ENCODE measurements at places on chromosomes 7 and 10.

DNA sequence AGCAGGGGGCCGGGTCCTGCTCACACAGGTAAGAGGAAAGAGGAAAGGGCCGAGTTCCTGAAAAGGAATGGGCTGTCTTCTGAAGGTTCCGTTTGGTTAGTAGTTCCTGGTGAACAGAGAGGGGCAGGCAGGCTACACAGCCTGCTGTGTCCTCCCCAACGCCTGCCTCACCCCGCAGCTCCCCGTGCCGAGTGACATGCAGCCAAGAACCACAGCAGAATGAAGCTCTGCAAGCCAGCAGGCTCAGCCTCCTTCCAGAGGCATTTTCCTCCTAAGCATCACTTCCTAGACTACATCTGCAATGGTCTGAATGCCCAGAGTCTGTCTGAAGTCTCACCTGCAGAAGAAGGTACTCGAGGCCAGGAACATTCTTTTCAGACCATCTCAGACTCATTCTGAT, 202.4 kb upstream of the TCERG1L start:
- DNase-seq = no peak

GRCh38 chr7:80583901-80584300, 54.5 kb upstream of the CD36 start:
- no peak for DNase-seq

DNA sequence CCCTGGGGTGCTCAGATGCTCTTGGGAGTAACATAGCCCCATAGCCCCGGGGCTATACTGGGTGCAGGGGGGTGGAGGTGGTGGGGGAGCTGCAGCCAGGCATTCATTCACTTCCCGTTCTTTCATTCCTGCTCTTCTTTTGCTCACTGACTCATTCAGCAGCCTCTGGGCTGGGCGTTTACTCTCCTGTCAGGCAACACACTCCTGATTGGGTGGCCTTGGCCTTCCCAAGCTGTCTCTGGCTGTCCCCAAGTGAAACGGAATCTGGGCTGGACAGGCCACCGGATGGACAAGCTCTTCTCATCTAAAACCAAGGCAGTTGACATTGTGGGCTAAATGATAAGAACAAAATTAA, 34.6 kb downstream of the CHST3 start:
- DNase-seq = no peak

DNA sequence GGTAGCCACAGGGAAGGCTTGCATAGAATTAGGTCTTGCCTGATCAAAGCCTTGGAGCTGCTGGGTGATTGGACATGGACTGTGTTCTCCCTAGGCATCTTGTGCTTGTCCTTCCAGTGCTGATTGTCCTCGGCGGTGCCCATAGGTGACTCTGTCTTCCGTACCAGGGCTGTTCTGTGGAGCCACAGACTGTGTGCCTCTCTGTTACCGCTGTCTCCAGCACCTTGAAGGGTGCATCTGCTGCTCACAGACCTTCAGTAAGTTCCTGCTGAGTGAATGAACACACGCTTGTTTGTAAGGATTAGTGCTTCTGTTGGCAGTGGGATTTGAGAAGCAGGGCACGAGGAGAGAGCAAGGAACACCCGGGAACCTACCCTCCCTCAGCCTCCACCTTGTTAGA, 116.7 kb downstream of the CELF2 start:
- DNase-seq = no peak

DNA sequence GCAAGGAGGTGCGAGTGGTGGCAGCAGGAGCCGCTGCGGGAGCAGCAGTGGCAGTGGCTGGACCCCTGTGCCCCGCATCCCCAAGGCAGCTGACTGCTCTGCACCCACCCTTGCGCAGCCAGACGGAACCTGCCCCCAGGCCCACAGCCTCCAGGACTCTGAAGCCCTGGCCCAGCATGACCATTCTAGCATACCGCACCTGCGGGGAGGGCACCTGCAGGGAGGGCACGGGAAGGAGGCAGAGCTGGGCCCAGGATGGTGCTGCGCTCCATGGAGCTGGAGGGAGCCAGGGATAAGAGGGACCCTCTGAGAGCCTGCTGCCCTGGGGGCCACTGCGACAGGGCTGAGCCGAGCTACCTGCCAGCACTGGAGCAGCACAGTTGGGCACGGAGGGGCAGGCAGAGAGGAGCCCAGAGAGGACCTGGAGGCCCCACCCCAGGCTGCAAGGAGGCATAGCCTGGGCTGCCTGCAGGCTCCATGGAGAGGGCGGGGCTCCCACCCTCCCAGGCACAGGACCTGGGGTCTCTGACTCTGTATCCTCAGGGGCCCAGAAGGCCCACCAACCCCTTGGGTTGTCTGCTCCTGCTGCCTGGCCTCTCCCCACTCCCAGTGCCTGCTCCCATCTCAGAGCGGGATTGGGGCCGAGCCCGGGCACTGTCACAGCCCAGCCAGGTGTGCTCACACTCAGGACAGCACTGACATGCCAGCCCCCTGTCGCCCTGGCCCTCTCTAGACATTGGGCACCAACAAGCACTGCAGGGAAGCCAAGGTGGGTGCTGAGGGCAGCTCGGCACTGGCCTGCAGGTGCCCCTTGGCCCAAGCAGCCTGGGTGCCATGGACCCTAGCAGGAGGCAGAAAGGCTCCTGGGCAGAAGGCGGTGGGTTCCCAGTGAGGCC, 87.6 kb downstream of the HTR7 start:
- no peak for DNase-seq

GRCh38 chr7:106016331-106016730, 53.3 kb downstream of the CDHR3 start:
- no peak for DNase-seq

GRCh38 chr10:118927321-118927720, 102.2 kb upstream of the NANOS1 start:
- no peak for DNase-seq

Measured in left renal pelvis (tissue), 4 donors.